ENCODE measurements at places on chromosomes 12 and 14.
A peak's percentile ranks its signal among the peaks of the same experiment; 100 is the strongest.

- no peak for DNase-seq
Measured at GRCh38 chr12:80299219-80299618, 144.8 kb upstream of the PTPRQ start.

GRCh38 chr14:62952226-62952625 lies 93.0 kb downstream of the KCNH5 start:
- no peak for DNase-seq

GRCh38 chr12:52836042-52836466 lies 1.9 kb upstream of the KRT79 start:
- DNase-seq = peak; percentile 23

- no peak for DNase-seq
Measured at GRCh38 chr12:22684140-22685118, 59.5 kb downstream of the ETNK1 start.

DNA sequence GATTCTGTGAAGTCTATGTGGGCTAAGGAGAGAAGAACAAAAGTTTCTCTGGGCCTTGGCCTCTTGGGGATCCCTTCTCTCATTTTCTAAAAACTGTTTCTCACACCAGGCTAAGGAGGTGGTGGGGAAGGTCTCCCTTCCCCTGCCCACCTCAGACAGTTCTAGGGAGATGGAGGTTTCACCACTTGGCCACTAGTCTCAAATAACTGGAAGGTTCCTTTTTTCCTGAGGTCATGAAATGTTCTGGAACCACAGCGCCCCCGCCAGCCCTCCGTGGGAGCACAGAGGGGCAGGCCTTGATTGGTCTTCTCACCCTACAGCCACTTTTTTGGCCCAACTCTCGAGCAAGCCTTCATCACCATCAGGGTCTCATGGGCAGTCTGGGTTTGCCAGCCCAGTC lies 12.6 kb downstream of the C12orf43 start:
- no peak for DNase-seq

GRCh38 chr14:83147006-83147405 lies 1613.4 kb upstream of the SEL1L start:
- no peak for DNase-seq

- DNase-seq = no peak
Measured at GRCh38 chr12:119014368-119014767, 33.0 kb downstream of the SRRM4 start.

DNA sequence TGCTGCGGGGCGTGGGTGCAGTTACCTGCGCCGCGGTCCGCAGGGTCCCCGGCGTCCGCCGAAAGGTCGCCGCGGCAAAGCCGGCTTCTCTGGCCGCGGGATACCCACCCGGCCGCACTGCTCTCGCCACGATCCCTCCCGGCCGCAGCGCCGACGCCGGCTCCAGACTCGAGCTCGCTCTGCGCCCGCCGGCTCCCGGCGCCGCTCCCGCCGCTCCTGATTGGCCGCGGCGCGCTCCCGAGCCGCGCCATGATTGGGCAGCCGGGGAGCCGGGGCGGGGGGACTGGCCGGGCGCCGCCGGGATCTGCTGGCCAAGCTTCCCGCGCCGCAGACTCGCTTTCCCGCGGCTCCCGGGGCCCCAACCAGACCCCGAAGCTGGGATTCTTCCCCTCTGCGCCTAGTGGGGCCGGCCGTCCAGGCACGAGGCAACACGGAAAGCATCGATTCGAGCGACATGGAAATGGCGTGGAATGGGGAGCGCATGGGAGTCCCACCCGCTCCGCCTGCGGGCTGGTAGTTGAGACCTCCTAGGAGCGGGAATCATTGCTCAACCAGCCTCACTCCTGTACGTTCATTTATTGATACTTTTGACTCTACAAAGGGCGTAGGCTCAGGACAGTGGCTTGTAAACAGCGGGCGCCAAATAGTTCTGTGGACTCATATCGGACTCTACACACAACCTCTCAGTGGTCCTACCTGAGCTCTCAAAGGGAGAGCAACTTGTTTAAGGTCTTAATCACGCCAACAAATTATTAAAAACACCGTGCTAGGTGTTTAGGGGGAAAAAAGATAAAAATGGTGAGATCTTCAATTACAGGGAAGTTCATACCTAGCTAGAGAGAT lies 36.4 kb upstream of the STON2 start:
- DNase-seq = no peak

- DNase-seq = no peak
Measured at GRCh38 chr12:98439981-98440581, 75.3 kb upstream of the TMPO start.

GRCh38 chr14:77964586-77964985 lies 164.7 kb downstream of the ADCK1 start:
- DNase-seq = no peak

Measured in stimulated activated CD4-positive, alpha-beta T cell treated with anti-CD3 and anti-CD28 coated beads, Interleukin-1b, Interleukin-23, amount 100 ng/mL, for 1 hour (primary cell).